COLO829 (cell line): ENCODE measurements at places on chromosomes 3 and 15.

GRCh38 chr3:165406425-165406824, 210.2 kb upstream of the SLITRK3 start:
- DNase-seq = no peak

- no peak for DNase-seq
Measured at GRCh38 chr3:19945534-19945933, 1.4 kb upstream of the RAB5A start.

- no peak for DNase-seq
Measured at GRCh38 chr3:186105543-186105942, 3.3 kb downstream of the ETV5 start.

- no peak for DNase-seq
Measured at GRCh38 chr3:39114456-39114855, 7.0 kb downstream of the TTC21A start.

DNA sequence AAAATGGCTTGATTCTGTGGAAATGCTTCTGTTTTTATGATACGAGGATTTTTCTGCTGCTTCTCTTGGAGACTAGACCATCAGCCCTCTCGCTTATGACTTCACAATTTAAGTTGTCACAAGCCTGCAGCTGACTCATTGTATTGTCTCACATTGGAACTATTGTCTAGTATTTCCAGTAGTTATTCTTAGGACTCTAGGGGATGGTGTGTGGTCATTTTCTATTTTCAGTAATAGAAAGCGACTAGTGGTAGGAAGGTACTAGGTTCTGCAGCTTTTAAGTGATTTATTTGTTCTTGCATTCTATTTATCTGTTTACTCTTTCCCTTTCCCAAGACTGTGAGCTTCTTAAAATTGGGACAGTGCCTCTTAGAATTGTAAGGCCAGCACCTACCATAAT, 66.3 kb upstream of the CRTC3 start:
- DNase-seq = no peak

DNA sequence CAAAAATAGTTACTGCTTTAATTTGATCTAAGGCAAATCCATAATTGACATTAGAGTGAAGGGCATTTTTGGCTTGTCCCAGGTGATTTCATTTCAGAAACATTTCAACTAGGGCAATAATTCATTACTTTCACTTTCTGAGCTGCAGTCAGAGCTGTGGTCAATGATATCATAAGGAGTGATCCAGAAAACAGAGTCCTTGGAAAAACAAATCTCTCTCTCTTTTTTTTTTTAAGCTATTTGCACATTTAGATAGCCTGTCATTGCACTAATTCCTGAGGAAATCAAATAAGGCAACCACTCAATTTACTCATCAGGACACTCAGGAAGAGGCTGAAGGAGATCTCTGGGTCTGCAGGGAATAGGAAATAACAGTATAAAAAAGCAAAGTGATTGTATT, 269.5 kb upstream of the LRRC3B start:
- DNase-seq = no peak

- DNase-seq = no peak
Measured at GRCh38 chr3:76474632-76475031, 565.3 kb upstream of the ROBO2 start.
